ENCODE measurements at places on chromosomes 6 and 20.

GRCh38 chr6:46651816-46652215, 802 bp downstream of the CYP39A1 start:
- no peak for DNase-seq

DNA sequence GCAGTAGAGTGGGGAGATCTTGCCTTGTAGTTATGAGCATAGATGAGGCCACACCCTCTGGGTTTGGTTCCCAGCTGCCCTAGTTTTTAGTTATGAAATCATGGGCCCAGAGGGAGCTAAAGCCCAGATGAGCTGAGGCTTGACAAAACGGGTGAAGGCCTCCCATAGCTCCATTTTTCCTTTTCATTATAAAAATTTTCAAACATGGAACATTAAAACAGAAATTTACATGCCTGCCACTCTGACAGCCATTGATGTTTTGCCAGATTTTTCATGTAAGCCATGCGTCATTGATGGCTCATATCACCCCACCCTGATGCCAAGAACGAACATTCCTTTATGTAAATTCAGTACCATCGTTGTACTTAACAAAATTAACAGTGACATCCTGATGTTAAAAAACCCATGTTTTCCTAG, 67.9 kb downstream of the IGF2R start:
- DNase-seq = peak; percentile 74

DNA sequence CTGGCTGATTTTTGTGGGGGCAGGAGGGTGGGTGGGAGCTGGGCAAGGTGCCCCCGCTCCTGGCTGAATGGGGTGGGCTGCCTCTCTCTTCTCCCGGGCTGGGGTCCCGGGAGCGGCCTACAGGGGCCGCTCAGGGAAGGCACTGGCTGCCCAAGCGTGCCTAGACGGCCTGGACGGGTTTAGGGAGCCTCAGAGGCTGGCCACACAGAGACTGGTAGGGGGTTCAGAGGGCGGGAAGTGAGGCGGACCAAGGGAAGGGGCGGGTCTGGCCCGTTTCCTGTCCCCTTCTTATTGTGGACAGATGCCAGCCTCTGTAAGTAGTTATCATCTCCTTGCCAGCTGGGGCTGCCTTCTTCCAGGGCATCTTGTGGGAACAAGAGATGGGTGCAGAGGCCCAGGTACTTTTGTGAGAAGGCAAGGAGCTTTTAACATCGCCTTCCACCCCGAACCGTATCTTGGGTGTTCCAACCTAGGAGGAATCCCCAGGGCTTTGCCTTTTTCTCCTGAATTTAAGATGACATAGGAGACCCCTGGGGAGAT, 437 bp downstream of the CD40 start:
- no peak for DNase-seq

DNA sequence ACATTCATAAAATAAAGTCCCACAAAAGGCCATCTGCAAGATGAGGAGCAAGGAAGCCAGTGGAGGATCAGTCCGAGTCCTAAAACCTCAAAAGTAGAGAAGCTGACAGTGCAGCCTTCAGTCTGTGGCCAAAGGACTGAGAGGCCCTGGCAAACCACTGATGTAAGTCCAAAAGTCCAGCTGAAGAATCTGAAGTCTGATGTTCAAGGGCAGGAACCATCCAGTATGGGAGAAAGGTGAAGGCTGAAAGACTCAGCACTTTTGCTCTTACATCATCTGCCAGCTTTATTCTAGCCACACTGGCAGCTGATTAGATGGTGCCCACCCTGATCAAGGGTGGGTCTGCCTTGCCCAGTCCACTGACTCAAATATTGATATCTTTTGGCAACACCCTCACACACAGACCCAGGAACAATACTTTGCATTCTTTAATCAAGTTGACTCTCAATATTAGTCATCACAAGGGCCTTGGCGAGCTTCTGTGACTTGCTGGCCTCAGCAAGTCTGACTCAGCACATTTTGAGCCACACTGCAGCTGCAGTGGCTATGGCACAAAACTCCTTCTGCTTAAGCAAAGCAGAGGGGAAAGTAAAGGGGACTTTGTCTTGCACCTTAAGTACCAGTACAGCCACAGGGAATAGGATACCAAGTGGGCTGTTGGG, 1370.3 kb upstream of the CITED2 start:
- DNase-seq = peak; percentile 25

DNA sequence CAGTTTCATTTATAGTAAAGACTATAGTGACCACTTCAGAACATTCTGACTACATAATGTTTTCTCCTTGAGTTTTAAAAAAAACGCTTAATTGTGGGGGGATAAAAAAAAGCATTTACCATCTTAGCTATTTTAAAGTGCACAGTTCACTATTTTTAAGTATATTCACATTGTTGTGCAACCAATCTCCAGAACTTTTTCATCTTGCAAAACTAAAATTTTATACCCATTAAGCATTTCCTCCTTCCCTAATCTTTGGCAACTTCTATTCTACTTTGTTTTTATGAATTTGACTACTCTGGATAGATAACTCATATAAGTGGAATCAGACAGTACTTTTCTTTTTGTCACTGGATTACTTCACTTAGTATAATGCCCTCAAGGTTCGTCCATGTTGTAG, 62.3 kb downstream of the FKBP5 start:
- no peak for DNase-seq

DNA sequence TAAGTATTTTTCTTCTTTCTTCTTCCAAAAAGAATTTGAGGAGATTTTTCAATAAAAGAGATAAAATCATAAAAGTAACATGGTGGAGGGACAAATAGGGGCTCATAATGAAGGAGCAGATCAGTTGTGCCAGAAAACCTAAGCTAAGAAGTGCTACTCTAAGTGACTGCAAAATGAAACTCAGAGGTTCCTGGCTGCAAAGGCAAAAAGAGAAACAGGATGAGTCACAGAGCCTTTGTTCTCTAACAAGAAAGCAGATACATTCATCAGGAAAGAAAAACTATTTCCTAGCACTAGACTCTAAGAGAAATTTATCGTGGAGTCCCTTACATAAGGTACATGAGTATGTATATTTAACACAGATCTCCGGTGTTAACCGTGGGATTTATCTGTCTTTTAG, 49.8 kb downstream of the TSHZ2 start:
- DNase-seq = no peak

DNA sequence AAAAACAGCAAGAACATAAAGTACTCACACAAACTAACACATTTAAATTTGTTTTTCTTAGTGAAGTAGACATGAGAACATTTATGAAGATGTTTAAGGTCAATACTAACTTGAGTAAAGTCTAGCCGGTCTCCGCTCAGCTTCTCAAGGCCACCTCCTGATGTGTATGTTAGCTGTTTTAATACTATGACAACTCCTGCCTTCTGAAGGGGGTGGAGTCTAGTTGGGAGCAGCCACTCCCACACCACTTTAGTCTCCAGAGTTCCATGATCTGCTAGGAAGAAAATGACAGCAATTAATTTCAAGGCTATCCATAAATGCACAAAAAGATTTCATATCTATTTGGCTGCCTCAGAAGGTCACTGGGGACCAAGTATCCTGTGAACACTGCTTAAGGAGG, at the start of gene GSTA3:
TSS of gene GSTA3 (minus strand) at position 168 of the 400 bp plus-strand sequence. CDS start 3,864 bp downstream, outside the sequence.
- DNase-seq = no peak

- DNase-seq = no peak
These were observed 379.0 kb upstream of the FLRT3 start for GRCh38 chr20:14716351-14716801.

DNA sequence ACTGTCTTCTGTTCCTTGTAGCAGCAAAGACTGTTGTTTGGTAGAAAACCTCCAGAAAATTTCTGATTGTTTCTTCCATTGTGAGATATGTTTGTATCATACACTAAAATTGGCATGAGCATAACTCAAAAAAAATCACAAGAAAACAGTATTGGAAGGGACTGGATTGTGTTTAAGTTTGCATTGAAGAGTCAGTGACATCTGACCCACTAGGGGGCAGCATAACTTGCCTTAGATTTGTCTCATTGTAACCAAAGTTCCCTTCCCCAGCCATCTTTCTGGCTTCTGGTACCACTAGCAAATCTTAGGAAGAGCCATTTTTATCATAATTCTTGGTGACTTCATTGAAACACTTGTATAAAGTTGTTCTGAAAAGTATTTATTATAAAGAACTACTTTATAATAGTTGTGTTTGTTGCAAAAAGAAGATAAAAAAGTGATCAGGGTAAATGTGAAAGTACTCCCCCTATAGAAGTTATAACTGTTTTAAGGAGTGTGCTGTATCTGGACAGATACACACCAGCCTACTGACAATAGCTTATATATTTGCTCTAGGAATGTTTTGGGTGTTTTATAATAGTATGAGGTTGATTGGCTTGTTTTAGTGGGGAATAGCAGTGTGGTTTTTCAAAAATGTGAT, 7.7 kb downstream of the CSTF1 start:
- peak; percentile 51 for DNase-seq

DNA sequence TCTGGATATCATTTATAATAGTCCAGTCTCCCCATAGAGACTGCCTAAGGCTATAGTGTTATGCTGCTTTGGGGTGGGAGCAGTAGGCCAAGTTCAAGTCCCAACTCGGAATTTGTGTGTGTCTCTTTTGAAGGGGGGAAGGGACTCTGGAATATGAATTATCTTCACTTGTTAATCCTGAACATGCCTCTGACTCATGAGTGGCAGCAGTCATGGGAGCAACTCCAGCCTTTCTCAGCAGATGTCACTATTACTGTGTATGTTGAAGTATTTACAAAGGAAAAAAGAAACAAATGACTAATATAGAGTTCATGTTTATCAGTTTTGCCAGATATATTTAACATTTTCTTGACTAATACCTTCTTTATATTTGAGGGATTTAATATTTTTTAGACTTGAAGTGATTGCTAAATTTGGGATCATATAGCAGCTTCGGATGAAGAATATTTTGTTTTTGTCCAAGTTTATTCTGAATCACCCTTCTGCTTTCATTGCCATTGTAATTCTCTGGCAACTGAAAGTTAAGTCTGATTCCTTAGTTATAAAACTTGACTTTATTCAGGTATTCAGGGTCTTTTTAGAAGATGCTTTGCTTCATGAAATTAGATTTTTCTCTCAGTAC, 23.4 kb downstream of the FAM217A start:
- peak; percentile 47 for DNase-seq

GRCh38 chr6:139994998-139995397, 620.5 kb upstream of the CITED2 start:
- DNase-seq = no peak
